ENCODE measurements at places on chromosomes 7 and 10. TPM values are rescaled to one million over a fixed set of nuclear protein-coding genes. Genes with fewer than 3 reads are reported as not detected.

DNA sequence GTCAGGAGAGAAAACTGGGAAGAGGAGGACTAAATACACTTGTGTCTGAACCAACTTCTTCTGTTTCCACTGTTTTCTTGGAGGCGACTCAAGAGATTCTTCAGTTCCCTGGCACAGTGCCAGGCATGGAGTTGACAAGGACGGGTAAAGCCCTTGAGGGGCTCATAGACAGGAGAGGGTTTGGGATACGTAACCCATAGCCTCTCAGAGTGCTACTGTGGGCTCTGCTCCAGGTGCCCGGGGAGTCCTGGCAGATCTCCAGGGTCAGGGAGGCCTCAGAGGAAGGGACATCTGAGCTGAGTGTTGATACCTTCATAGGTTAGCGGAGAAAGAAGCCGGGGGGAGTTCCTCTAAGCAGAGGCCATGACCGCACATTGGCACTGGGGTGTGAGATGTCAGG is 42.0 kb downstream of the GALNT17 start:
- DNase-seq = no peak

GRCh38 chr10:34467364-34467763 is 347.7 kb downstream of the PARD3 start:
- DNase-seq = no peak

- DNase-seq = no peak
These were observed 305.5 kb downstream of the ACTR3B start for GRCh38 chr7:153065051-153065450.

DMBT1 gene
- 0.02 TPM for polyA plus RNA-seq

MMRN2 gene
- polyA plus RNA-seq = 10.3 TPM

Measured in spleen (tissue), 13 donors.